ENCODE measurements at places on chromosomes 3 and 15. TPM values are rescaled to one million over a fixed set of nuclear protein-coding genes. Genes with fewer than 3 reads are reported as not detected.

GRCh38 chr3:192183109-192183508 is 544.2 kb downstream of the FGF12 start:
- no peak for DNase-seq

SPTBN5 gene
- 3.9 TPM for total RNA-seq

DNA sequence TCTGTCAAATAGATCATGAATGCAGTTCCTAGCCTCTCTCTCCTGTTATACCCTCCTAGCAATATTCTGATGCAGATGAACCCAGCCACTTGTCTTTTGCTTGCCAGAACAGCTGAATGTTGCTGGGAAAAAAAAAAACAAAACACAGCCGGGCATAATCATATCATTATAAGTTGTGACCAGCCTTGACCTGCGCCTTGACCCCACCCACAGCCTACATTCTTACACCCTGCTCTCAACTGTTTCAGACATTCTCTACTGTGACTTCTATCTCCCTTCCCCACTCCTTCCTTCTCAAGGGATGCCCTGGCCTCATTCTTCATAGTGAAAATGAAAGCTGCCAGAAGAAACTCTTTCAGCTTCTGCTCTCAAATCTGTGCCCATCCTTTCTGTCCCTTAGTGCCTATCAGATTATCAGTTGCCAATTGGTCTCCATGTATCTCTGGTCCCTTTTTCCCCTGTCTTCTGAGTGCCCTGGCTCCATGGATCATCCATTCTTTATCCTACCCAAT is 389.1 kb upstream of the TPRG1 start:
- DNase-seq: no peak

DNA sequence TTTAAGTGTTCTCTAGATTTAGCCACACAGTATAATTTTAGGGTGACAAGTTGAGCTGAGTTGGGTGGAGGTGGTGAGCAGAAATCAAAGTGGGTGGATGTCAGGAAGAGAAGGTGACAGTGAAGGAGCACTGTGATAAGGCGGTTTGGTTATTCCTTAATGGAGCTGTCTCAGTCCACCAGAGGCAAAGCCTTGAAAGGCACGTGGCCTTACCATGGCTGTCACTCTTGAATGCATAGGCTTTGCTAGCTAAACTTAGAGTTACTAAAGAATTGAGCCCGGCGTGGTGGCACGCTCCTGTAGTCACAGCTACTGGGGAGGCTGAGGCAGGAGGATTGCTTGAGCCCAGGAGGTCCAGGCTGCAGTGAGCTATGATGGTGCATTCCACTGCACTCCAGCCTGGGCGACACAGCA is 560 bp upstream of the TTLL13 start:
- DNase-seq: no peak

RPN1 gene
- total RNA-seq: 477 TPM

IGF2BP2 gene
- 157 TPM for total RNA-seq

NEO1 gene
- total RNA-seq: 2.9 TPM

DNA sequence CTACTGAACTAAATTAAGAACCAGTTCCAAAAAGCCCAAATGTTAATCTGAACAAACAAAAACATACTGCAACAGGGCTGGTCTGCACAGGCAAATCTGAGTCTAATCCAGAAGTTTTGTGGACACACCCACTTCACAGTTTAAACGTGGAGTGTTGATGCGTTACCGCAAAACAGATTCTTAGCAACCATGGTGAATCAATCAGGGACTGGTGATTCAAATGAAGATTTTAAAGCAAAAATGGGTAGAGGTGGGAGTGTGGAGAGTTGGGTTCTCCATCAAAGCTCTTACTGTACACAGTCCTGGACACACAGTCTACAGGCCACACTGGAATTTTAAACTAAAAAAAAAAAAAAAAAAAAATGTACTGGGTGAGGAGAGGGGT is 5.2 kb downstream of the ANXA2 start:
- no peak for DNase-seq

GRCh38 chr3:120418446-120418845 is 32.3 kb downstream of the FSTL1 start:
- DNase-seq: no peak

DNA sequence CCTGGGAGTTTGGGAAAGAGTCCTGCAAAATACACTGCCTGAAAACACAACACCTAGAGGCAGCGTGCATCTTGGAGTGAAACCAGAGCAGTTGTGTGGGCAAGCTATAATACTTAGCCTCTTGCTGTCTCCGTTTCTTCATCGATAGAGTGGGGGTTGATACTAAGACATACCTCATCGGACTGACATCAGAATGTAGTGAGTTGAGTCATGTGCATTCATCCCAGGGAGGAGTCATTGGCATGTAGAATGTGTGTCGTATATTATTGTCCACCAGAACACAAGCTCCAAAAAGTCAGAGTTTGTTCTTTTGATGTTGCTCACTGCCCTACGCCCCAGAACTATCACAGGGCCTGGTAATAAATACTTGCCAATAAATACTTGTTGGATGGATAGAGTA is 4.3 kb downstream of the SNTN start:
- DNase-seq: peak; percentile 62

DNA sequence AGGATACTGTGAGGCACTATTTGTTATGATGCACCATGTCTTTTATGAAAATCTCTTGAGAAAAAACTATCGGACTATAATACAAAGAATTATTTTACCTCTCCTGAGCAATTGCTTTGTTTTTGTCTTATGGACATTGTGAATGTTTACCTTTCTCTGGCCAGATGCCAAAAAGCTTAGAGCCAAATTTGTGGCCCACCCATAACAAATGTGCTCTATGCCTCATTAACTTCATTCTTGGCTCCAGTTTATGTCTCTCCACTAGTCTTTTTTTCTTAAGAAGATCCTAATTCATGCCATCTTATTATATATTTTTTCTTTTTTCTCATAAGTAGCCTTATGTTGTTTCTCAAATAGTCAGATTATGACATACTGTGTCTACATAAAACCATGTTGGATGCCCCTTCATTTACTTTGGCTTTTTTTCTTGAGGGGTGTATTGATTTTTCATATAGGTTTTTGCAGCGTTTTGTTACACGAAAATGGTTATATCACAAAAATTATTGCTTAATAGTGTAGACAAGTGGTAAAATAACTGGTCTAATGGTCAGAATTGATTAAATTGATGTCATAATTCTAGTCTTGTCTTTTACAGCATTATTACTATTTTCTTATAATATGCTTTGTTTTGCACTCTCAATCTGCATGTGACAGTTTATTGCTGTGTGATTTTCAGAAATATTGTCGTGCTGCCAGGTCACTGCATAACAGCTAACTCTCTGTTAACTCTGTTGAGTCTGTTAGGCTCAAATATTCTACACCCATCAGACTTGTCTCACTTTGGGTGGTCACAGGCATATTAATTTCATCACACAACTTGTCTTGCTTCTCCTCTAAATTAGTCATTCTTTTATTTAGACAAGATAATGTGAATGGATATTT is 18.2 kb downstream of the SENP8 start:
- no peak for DNase-seq

DNA sequence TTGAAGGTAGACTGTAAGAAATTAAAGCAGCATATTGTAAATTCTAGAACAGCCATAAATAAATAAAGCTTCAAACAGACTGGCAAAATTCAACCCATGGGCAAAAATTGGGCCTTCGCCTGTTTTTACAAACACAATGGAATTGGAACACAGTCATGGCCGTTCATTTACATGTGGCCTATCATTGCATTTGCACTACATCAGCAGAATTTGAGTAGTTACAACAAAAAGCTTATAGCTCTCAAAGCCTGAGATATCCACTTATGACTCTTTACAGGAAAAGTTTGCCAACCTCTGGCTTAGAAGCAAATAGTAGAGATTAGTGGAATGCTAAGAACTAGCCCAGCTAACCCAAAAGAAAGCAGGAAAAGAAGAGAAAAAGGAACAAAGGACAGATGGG is 139.6 kb upstream of the SKOR1 start:
- DNase-seq: no peak

GRCh38 chr3:16064642-16065414 is 109.7 kb upstream of the GALNT15 start:
- DNase-seq: peak; percentile 87

FOXL2NB gene
- total RNA-seq: not detected

Measured in HT1080 (cell line).